ENCODE measurements at places on chromosomes 7 and 10.

DNA sequence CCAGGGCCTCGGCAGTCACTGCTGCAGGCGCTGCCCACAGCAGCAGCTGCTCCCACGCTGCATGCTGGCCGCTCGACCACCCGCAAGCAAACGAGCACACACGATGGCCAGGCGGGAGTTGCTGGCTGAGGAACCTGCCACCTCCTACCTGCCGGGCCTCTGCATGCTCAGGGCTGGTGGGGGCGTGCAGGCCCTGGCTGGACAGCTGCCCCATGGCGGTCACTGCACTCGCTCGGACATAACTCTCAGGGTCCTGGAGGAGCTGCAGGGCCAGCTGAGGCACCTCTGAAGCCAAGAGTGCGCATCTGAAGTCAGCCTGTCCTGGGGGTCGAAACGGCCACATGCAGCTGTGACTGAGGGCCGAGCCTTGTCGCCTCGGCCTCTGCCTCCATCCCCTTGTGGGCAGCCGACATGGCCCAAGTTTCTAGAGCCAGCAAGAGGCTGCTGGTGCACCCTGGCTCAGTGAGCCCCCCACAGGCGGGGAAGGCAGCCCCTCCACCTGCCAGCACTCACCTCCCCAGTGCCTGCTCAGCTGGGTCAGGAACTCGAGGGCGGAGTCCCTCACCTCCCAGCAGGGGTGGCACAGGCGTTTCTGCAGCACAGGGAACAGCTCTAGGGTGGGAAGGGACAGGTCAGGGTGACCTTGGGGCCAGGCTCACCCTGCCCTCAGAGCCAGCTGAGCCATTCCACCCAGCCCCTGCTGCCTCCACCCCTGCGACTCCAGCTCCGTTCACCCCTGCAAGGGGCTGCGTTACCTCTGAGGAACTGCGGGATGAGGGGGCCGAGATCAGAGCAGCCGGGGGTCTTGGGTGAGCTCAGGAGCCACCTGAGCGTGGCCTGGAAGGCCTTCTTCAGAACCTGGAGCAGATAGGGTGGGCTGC lies 16.1 kb downstream of the BRAT1 start:
- peaks cover 3% of the 10 kb centered on the region for H3K4me1 ChIP-seq
- H3K27ac ChIP-seq: no peak overlapping the region
- H3K27me3 ChIP-seq: no peaks in the 10 kb centered on the region
- DNase-seq: no peak
- peaks cover 5% of the 10 kb centered on the region for H3K36me3 ChIP-seq
- no peak overlapping the region for H3K4me3 ChIP-seq

DNA sequence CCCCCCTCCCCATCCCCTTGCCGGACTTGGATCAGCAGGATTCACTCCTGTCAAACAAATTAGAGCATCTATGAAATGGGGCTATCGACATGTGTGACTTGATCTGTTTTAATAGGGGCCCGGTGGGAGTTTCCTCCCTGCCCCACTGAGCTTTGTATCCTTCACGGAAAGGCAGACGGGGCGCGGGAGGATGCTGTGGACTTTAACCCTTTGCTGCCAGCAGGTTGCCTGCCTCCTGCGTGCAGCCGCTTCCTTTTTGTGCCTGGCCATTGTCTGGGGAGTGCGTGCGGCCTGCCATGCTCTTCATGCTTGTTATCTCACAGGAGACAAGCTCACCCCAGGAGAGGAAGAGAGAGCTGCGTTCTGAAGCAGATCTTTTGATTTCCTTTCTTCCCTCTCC lies 512.8 kb upstream of the GALNT17 start:
- DNase-seq: no peak
- H3K4me1 ChIP-seq: peaks cover 3% of the 10 kb centered on the region
- no peaks in the 10 kb centered on the region for H3K27me3 ChIP-seq
- H3K4me3 ChIP-seq: no peak overlapping the region
- H3K36me3 ChIP-seq: peaks cover 9% of the 10 kb centered on the region
- no peak overlapping the region for H3K27ac ChIP-seq

DNA sequence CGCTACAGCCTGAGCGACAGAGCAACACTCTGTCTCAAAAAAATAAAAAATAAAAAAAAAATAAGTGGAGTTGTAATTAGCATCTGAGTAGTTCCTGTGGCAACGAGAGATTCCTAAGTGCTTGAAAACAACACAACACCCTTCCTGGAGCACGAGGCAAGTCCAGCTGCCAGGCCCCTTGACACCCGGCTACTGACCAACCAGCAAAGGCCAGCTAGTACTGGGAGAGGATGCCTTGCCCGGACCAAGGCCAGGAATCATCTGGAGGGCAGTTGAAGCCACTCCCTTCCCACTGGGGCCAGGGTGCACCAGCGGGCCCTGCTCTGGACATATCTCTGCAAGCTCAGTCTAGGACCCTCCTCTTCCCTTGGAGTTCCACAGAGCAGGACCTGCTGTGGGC lies 536 bp downstream of the C10orf105 start:
- DNase-seq: no peak
- H3K4me3 ChIP-seq: no peak overlapping the region
- H3K27me3 ChIP-seq: no peaks in the 10 kb centered on the region
- H3K4me1 ChIP-seq: peaks cover 21% of the 10 kb centered on the region

DNA sequence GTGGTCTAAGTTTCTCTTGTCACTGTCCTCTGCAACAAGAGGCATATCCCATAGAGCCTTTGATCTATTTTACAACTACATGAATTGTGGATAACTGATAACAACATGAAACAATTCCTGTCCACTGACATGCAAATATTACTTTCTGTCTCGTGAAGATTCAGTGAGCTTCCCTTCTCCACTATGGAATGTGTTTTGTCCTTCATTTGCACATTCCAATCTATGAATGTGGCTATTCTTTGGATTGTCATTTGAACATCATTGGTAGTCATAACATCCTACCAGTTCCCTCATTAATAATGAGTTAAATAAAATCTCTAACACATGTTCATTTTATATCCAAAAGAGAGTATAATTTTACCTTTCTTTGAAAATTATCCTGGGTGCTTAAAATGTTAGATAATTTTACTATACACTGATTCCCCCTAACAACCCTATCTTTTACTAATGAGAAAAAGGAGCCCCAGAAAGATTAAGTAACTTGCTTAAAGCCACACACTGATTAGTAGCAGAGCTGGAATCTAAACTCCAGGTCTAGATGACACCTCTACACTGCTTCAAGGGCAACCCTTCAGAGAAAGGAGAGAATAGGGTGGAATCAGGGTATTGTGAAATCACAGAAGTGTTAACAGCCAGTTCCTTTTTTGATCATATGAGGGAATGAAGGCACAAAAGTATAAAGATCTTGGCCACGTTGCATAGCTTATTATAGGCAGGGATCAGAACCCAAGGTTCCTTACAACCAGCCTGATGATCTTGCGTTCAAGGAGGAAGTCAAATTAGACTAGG lies 39.1 kb downstream of the PDE1C start:
- H3K27me3 ChIP-seq: no peaks in the 10 kb centered on the region
- no peak overlapping the region for H3K4me3 ChIP-seq
- no peaks in the 10 kb centered on the region for H3K36me3 ChIP-seq
- no peak for DNase-seq

GRCh38 chr7:15236952-15237351 lies 324.9 kb downstream of the AGMO start:
- H3K4me1 ChIP-seq: no peaks in the 10 kb centered on the region
- no peaks in the 10 kb centered on the region for H3K36me3 ChIP-seq
- H3K4me3 ChIP-seq: no peak overlapping the region
- H3K27ac ChIP-seq: no peak overlapping the region
